ENCODE measurements at places on chromosomes 3 and 15.

DNA sequence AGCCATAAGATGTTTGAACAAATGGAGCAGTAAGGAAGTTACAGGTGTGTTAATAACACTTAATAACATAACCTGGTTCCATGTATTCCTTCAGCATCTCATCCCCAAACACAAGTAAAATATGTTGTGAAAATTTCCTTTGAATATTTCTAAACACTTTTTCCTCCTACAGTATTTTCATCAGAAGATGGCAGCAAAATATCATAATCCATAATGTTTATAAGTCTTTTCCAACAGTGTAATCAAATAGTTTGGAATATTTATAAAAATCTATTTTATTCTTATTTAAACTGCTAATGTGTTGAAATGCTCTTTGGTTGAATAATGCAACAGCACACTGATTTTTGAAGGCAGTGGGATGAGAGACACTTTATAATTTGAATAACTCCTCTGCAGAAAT, 1020.5 kb downstream of the OTOL1 start:
- DNase-seq: no peak

DNA sequence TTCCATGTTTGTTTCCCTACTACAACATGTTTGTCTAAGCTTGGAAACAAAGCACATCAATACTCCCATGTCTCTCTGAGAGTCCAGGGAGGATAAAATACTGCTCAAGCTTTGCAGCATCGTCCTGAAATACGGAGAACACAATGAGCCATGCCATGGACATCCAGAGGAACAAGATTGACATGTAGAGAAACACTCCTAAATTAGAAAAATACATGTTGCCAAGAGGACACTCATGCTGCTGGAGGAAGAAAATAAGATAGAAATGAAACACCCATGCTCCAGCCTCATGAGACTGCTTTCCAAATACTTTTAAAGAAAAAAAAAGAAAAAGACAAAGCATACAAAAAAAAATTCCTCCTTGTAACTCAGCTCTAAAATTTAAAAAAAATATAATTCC, 387.0 kb downstream of the ERC2 start:
- no peak for DNase-seq

DNA sequence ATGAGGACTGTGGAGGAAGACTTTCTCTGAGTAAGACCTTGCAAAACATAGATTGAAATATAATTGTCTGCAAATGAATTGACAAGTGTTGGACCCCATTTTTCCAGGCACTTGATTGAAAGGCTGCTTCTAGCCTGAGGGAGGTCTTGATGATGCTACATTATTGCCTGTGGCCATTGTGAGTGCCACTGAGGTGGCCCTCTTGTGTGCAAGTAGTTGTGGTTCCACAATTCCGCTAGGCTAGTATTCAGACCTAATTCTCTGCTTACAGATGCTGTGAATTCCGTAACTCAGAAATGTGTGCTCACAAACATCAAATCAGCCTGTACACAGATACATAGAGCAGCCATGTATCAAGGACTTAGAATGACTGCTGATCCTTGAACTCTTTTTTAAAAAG, 34.7 kb downstream of the FNDC3B start:
- no peak for DNase-seq

GRCh38 chr3:53167418-53168174, 6.6 kb downstream of the PRKCD start:
- peak; percentile 42 for DNase-seq

GRCh38 chr3:167742338-167742737, 6.8 kb downstream of the SERPINI1 start:
- DNase-seq: peak; percentile 51

GRCh38 chr15:94596707-94597106, 365.3 kb downstream of the MCTP2 start:
- peak; percentile 14 for DNase-seq

DNA sequence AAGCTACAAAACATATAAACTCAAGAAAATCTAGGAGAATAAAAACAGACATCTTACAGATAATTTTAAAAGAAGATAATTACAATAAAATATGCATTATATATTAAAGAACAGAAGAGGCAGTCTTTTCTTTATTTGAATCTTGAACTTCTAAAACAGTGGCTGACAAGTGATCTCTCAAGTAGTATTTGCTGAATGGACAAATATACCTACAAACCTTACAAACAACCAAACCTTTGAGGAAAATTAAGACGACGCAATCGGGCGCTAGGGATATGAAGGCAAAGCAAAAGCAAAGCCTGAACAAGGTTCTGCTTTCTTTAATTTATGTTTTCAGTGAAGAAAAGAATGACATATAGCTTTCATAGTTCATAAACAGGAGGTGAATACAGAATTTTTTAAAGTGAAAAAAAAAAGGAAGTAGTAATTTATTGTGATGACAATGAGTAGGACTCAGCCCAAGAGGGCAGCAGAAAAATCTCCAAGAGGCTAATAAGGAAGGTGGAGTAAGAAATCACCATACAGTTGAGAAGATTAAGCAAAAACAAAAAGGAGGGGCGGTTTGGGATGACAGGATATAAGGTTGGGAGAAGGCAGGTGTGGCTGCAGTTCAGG, 347.8 kb downstream of the TBC1D5 start:
- no peak for DNase-seq

GRCh38 chr3:120338517-120338916, 10.6 kb downstream of the LRRC58 start:
- no peak for DNase-seq

DNA sequence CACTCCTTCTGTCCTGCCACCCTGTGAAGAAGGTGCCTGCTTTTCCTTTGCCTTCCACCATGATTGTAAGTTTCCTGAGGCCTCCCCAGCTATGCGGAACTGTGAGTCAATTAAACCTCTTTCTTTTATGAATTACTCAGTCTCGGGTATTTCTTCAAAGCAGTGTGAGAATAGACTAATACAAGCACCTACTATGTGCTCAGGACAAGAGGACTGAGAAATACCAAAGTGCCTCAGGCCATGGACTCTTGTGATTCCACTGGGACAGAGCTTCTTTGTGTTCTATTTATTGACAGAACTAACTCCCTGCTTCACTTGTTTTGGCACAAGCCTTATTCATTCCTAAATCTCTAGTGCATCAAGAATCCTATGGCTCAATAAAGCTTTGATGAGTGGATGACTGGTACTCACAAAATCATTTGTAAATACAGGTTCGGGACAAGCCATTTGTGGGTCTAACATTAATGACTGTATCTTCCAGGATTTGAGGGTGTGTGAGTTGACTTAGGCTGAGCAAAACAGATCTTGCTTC, 204.2 kb downstream of the PDCD6IP start:
- DNase-seq: peak; percentile 15

- no peak for DNase-seq
Measured at GRCh38 chr3:42569593-42570142, 12.1 kb downstream of the SEC22C start.

DNA sequence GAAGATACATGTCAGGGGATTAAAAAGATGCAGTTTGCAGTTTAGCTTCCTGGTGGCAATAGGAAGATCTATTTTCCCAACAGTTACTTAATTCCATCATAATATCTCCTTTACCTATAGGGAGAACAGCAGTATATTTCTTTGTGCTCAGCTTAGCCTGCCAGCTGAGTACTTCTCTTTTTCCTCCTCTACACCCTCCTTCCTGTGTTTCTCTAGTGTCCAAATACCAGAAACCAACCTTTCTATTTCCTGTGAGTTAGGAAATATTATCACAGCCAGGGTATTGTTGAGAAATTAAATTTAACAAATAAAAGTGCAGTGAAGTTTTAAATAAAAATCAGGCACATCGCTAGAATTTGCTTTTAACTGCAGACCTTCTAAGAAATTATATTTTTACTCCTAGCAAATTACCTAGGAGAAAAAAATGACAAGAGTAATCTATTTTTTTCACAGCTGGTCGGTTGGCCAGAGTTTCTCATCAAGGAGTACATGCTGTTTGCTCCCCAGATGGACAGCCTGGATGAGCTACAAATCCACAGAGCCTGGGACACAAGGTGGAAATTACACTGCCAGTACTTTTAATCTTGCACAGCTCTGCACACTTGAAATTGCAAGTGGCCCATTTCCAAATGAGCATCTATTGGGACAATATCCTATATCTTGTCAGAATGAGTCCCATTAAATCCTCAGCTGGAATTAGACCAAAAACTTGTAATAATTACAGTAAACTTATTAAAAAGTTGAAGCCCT, 185.2 kb upstream of the CFAP20DC start:
- no peak for DNase-seq

- DNase-seq: no peak
Measured at GRCh38 chr3:138928727-138929372, 18.1 kb downstream of the FOXL2 start.

- peak; percentile 87 for DNase-seq
Measured at GRCh38 chr15:31016446-31016915, 25.1 kb upstream of the MTMR10 start.

- no peak for DNase-seq
Measured at GRCh38 chr3:149670742-149671492, 13.1 kb upstream of the WWTR1 start.

- DNase-seq: no peak
Measured at GRCh38 chr3:243356-243725, 46.8 kb downstream of the CHL1 start.

GRCh38 chr3:14890476-14890875, 56.9 kb upstream of the NR2C2 start:
- DNase-seq: no peak

DNA sequence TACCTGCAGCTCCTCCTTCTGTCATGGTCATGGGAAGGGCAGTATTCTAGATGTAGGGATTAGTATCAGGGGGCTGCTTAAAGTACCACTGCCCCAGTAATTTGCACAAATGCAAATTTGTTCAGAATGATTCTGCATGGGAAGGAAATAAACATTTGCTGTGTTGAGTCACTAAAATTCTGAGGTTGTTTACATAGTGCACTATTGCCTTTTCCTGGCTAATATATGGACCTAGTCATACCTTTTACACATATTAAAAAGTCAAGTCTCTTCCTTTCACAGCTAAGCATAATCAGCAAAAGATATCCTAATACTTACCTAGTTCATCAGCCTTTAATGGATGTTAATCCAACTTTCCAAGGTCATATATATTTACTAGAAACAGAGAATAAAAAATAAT, 746.4 kb upstream of the NR2F2 start:
- DNase-seq: no peak

- no peak for DNase-seq
Measured at GRCh38 chr15:33545866-33546265, 235.1 kb downstream of the RYR3 start.

GRCh38 chr3:33831053-33831452, 32.6 kb downstream of the PDCD6IP start:
- DNase-seq: no peak

GRCh38 chr3:188734395-188734794, 437.4 kb upstream of the TPRG1 start:
- DNase-seq: peak; percentile 11

- peak; percentile 94 for DNase-seq
Measured at GRCh38 chr15:25930931-25931330, 67.8 kb upstream of the ATP10A start.

GRCh38 chr15:98150536-98150935, 190.0 kb downstream of the ARRDC4 start:
- no peak for DNase-seq

DNA sequence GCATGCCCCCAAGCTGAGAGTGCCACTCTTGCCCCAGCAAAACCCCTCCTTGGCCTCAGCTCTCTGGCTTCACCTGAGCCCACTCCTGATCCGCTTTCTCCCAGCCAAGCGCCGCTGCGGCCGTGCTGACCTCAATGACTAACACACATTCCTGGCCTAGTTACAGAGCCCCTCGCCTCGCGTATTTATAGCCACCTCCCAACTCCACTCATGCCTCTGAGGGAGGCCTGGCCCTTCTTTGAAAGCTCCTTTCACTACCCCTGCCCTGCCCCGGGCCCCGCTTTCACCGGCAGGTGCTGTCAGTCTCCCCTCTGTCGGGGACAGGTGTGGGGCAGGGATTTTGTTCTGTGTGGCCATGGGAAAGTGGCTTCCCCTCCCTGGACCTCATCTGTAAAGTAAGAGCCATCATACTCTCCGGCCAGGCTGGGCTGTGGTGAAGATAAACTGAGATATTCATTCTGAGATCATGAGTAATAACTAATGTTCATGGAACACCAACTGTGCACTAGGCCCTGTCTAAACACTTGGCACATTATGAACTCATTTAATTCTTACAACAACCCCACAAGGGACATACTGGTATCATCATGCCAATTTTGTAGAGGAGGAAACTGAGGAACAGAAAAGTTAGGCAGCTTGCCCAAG, 13.2 kb upstream of the ATP2B2 start:
- no peak for DNase-seq

DNA sequence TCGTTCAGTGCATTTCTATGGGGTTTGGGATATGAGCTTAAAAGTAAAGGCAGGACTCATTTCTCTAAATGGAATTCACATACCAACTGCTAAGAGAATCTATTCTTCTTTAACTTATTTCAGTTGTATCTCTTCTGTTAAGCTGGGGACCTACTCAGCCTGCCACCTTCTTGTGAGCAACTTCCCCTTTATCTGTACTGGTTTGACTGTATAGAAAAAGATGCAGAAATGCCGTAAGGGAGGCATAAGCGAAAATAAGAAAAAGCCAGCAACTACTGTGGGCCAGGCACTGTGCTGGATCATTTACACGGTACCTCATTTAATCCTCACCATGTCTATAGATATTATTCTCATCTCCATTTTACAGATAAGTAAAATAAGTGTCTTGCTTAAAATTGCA, 38.4 kb downstream of the RBMS3 start:
- no peak for DNase-seq

DNA sequence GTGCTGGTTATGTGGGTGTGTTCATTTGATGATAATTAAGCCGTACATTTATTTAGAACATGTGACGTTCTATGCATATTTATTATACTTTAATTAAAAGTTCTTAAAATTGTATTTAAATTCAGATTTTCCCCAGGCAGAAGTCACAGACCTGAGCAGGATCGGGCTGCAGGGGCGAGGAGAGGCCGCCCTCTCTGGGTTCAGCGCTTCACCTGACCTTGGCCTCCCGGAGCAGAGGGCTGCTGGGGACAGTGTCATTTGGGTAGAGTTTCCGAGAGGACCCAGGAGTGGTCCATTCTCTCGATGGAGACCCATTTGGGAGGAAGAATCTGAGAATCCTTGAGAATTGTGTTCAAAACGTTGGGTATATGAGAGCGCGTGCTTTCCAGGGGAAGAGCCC, 12.0 kb upstream of the TOPBP1 start:
- no peak for DNase-seq

- DNase-seq: no peak
Measured at GRCh38 chr3:98705212-98705611, 57.9 kb upstream of the ST3GAL6 start.

DNA sequence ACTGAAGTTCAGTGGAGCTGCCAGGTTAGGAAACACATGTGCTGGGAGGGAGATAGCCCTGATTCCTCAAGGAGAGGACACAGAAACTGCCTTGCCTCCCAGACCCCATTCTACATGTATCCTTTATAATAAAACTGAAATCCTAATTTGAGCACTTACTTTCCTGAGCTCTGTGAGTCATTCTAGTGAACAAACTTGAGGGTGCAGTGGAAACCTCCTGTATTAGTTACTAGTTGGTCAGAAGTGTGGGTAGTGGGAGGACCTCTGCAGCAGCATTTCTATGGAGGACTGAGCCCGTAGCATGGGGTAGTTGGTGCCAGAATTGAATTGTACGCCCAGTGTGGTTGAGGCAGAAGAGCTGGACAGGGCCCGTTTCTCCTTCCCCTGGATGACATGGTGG, 23.9 kb downstream of the ATP1B3 start:
- no peak for DNase-seq

GRCh38 chr3:69743975-69744906, 5.0 kb downstream of the MITF start:
- no peak for DNase-seq
